Fibroblast of mammary gland (primary cell): ENCODE measurements at places on chromosomes 5 and 9.
A peak's percentile ranks its signal among the peaks of the same experiment; 100 is the strongest.

DNA sequence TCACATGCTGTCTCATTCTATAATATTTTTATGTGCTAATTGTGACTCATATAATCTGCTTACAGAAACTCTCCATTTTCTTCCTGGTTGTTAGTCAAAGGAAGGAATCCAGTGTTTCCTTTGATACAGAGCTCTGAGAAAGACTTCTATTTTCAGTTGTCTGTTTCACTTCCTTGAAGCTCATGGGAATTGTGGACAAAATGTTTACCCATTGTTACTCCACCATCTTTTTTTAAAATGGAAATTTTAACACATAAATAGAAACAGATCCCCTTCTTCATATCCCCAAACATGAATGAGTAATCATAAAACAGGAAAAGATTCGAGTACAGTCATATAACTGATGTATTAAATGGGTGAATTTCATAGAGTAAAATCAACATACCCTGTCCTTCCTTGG is 42.0 kb upstream of the KCNN2 start:
- DNase-seq = peak; percentile 2

- no peak for DNase-seq
Observed at GRCh38 chr5:14243766-14244165, 100.6 kb downstream of the TRIO start.

GRCh38 chr5:16119790-16120189 is 59.8 kb downstream of the MARCHF11 start:
- no peak for DNase-seq

GRCh38 chr5:109281136-109281690 is 128.6 kb downstream of the PJA2 start:
- no peak for DNase-seq
